Left renal pelvis (tissue), 4 donors: ENCODE measurements at places on chromosomes 6 and 20. TPM values are rescaled to one million over a fixed set of nuclear protein-coding genes. Genes with fewer than 3 reads are reported as not detected.

- DNase-seq = no peak
These were observed 60.6 kb downstream of the SSR1 start for GRCh38 chr6:7252390-7252789.

DNA sequence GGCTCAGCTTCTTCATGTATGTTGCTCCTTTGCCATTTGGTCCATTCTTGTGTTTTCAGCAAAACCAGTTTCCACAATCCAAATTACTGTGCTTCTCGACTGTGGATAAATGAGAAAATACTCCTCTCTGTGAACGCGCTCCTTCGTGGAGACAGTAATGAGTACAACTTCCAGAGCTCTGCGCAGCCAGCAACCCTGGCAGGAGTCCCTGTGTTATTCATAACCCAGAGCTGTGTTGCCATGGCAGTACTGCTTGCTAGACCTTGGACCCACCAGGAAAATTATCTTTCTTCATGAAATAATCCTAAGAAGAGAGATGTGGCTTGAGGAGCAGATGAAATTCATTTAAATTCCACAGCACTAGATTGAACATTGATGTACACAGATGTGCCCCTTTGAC is 73.7 kb downstream of the SLC22A3 start:
- DNase-seq = no peak

GRCh38 chr6:139338795-139339194 is 35.7 kb downstream of the CITED2 start:
- DNase-seq = no peak

DNA sequence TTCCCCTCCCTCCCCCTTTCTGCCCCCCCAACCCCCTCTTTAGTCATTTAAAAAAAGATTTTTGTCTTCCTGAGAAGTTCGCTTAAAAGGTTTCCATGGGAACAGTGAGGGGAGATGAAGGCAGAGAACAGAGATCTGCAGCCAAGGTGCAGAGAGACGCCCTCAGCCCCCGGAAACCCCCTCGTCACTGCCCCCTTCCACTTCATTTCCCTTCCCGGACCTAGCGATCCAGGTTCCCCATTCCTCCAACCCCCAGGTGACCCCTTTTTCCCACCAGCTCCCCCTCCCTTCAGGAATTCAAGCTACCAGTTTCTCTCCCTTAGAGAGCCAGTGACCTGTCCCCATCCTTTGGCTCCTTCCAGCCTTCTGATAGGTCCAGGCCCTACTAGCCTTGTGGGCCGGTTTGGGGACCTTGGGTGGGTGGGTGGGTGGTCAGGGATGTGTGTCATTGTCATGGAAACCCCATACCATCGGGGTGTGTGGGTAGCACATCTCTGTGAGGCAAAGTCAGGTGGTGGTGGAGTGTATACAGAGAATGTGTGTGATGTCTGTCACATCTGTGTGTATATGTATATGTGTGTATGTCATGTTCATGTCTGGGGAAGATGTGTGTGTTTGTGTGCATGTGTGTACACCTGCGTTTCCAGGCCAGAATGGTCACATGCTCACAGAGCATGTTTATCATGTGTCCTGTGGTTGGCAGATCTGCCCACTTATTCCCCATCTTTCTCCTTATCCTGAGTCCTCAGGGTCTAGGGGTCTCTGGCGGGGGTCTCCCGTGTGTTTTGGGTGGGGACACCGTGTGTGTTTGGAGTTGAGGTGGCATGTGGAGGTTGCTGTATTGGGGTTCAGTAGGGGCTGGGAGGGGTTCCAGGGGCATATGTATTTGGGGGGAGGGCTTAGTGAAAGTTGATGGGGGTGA is 7.0 kb downstream of the SYNGAP1 start:
- no peak for DNase-seq

DNA sequence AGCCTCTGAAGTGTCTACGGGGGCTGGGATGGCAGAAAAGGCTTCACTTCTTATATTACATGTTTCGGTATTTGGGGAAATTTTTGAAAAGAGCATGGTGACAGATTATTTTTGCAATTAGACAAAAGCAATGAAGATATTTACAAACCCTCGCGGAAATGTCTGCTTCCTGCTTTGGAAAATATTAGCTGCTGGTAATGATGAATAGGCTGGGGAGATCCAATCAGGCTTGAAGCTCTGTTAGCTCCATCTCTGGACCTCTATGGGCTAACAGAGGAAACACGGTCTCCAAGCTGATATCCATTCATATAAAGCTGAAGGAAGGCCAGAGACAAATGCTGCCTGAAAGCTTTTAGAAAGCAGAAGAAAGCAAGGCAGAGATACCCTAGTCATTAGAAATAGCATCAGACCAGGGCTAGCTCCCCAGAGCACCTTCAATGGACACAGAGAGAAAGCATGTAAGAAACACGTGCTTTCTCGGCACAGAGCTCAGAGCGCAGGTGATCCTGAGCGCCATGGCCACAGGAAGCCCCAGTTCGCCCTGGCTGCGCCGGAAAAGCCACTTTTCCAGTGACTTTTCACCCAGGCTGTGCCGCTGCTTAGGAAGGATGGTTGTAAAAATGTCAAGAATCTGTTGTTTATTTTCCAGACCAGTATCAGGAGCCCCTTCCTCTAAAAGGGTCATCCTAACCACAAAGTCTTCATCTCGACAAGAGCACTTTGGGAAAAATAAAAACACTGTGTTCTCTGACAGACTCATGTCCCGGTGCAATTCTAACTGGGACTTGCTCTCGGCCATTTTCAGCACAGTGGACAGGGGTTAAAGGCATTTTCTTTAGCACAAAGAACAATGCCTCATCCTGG is 68.5 kb upstream of the NFATC2 start:
- no peak for DNase-seq

GRCh38 chr20:6756693-6757595 is 10.5 kb upstream of the BMP2 start:
- no peak for DNase-seq

GRCh38 chr6:48110436-48111142 is 408 bp downstream of the PTCHD4 start:
- no peak for DNase-seq

- DNase-seq = no peak
These were observed 76.6 kb upstream of the RBM24 start for GRCh38 chr6:17204533-17204932.

GRCh38 chr6:123526128-123526527 is 110.6 kb downstream of the TRDN start:
- DNase-seq = no peak

GRCh38 chr6:87274660-87275274 is 47.6 kb upstream of the SMIM8 start:
- no peak for DNase-seq

- peak; percentile 45 for DNase-seq
These were observed 122.6 kb upstream of the MCHR2 start for GRCh38 chr6:100116411-100117194.

DNA sequence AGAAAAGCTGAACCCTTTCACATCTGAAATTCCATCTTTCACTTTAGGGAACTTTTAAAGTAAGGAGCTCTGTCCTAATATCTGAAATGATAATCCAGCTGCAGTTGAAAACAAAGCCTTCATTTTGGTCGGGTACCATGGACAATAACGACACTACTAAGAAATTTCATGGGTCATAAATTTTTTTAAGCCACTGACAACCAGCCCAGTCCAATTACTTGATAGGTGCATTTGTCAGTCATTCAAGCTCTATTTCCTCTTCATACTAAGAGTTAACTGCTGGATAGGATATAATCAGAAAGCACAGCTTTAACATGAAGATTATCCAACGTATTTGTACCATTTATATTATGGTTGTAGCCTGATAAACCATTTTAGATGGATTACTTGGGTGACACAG is 52.5 kb downstream of the MMUT start:
- DNase-seq = no peak

DNA sequence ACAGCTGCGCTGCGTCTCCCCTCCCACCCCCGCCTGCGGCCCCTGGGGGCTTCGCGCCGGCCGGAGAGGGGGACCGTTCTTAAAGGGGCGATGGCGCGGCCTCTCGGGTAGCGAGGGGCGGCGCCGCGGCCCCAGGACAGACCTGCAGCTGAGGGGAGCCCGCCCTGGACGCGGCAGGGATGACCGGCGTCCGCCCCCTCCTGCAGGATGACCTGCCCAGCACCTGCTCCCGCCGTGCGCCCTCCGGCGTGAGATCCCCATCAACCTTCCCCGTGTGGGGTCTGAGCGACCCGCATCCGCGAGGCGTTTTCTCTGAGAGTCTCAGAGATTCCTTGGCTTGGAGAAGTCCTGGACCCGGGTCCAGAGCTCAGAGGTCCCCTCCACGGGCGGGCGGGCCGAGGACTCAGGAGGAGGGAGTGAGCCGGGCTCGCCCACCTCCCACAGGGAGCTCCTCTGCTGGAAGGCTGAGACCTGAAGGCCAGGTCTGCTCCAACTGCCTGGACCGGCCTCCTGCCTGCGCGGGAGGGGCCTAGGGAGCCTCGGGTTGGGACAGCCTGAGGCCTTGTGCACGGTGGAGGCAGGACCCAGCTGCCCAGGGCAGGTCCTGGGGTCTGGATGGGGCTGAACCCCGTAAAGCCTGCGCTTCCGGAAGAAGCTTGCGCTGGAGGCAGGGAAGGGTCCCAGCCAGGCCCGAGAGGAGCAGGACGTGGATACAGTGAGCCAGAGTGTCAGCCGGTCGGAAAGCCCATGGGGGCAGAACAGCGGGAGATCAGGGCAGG is 532 bp upstream of the NKAIN4 start:
- DNase-seq = no peak

- DNase-seq = peak; percentile 46
These were observed 5.2 kb downstream of the SIRPA start for GRCh38 chr20:1900321-1900801.

- DNase-seq = no peak
These were observed 142.2 kb downstream of the NFATC2 start for GRCh38 chr20:51400051-51400926.

DNA sequence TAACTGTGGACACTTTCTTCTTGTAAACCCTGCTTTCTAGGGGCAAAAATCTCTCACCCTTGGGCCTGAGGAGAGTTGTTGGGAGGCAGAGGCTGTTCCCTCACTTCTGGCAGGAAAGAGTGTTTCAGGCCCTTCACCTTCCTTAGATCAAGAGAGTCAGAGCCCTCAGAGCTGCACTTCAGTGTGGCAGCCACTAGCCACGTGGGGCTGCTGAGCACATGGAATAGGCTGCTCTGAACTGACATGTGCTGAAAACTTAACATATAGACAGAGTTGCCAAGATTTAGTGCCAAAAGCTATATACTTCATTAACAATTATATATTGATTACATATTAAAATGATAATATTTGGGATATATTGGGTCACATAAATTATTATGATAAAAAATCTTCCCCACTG is 4.4 kb upstream of the LMBRD1 start:
- no peak for DNase-seq

DNA sequence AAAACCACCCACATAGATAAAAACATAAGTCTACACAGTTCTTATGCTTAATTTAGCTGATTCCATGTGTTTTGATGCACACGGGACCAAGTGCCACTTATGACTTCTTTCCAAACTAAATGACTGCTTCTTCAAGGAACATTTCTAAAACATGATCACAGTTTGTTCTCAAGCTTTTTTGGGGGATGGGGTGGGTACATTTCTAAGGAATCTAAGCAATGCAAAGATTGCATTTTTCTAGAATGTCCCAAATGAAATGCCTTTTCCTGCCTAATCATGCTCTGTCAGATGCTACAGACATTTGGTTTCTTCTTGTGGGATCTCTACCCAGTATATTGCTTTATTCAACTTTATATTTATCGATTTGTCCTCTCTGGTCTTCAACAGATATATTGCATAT is 496.8 kb upstream of the JAG1 start:
- no peak for DNase-seq

- DNase-seq = no peak
These were observed 46.1 kb downstream of the MYH7B start for GRCh38 chr20:35001596-35002362.

- DNase-seq = no peak
These were observed 296.8 kb downstream of the TENT5A start for GRCh38 chr6:81455641-81456040.

GRCh38 chr20:53176134-53176533 is 204.0 kb downstream of the TSHZ2 start:
- no peak for DNase-seq

DNA sequence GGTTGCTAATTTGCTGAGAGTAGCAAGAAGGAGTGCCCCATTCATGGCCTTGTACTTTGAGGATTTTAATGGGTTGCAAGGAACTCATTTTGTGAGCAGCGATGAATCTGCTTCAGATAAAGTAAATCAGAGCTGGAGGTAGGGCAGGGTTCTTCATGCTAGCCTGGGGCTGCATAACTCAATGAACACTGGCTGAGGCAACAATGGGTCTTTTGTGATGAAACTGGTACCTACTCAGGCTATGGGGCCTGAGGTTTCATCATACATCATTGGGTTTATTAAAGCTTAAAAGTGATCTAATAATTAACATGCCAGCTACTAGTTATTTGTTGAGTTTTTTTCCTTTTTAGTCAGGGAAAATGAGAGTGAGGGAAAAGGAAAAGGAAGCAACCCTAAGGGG is 106.9 kb downstream of the FAM50B start:
- no peak for DNase-seq

GRCh38 chr20:15637950-15638754 is 935.1 kb downstream of the KIF16B start:
- DNase-seq = peak; percentile 45

DNA sequence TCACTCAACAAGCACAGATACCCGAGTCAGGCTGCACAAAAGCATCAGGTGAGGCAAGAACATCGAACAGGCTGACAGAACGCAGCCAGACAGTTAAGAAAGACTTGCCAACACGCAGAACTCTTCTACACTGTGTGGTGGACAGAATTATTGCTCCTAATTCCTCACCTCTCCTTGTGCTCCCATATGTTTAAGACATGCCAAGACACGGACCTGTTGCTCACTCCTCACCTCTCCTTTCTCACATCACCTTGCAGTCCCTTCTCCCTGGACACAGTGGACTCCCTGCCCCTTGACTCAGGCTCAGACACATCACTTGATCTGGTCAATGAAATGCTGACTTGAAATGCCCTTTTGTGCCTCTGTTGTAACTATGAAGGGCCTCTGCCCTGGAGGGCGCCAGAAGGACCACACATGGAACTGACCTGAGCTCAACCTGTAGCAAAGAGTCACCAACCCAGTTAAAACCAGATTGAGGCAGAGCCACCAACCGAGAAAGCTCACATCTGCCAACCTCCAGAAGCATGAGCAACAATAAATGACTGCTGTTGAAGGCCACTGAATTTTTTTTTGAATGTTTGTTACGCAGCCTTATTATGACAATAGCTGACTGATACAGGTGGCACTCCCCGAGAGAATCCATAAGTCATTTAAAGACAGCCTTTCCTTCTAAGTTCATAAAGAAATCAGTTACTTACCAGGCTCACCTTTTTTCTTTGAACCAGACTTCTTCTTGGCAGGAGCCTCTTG is 24.0 kb downstream of the RRBP1 start:
- no peak for DNase-seq

- no peak for DNase-seq
These were observed 122.2 kb downstream of the AFG1L start for GRCh38 chr6:108417027-108417426.

- DNase-seq = no peak
These were observed 31.5 kb downstream of the RAB44 start for GRCh38 chr6:36729161-36729524.

Gene PRDM13
- not detected for polyA plus RNA-seq

Gene SPATS1
- polyA plus RNA-seq = not detected

Gene PRSS16
- polyA plus RNA-seq = 0.27 TPM

Gene CST1
- not detected for polyA plus RNA-seq

Gene CD2AP
- 76.4 TPM for polyA plus RNA-seq

Gene TEAD3
- polyA plus RNA-seq = 44.4 TPM

Gene WFDC2
- polyA plus RNA-seq = 179 TPM

Gene SLC17A1
- polyA plus RNA-seq = 28.0 TPM

Gene CTSA
- polyA plus RNA-seq = 109 TPM

Gene LINC00237
- not detected for polyA plus RNA-seq
